ENCODE measurements at places on chromosomes 4 and X.

- no peak for DNase-seq
Measured at GRCh38 chr4:104818579-104818978, 323.9 kb upstream of the CXXC4 start.

- DNase-seq: no peak
Measured at GRCh38 chrX:125786316-125786715, 379.8 kb downstream of the DCAF12L2 start.

DNA sequence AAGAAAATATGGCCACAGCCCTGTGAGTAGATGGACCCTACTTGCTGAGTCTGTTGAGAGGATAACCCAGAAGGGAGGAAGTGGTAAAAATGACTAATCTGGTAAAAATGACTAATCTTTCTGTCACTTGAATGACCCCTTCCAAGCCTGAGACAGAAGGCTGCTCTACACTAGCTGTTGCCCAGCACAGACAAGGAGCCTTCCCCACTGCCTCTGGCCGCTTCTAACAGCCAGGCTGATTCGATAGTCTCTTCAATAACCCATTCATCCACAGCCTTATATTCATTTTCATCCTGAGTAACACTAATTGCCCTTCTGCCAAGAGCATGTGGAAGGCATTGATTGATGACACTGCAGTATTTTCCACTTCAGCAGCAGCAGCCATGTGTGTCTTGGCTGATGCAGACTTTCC, 18.4 kb downstream of the MAGEB17 start:
- peak; percentile 79 for DNase-seq

- DNase-seq: no peak
Measured at GRCh38 chrX:39843318-39843717, 254.4 kb downstream of the BCOR start.

- DNase-seq: peak; percentile 24
Measured at GRCh38 chrX:134144231-134144630, 92.8 kb upstream of the CCDC160 start.

- DNase-seq: no peak
Measured at GRCh38 chr4:7154351-7154981, 37.9 kb upstream of the SORCS2 start.

GRCh38 chr4:186068581-186069348, at the start of gene TLR3:
Gene TLR3 (plus strand): TSS chr4:186069156. CDS start chr4:186076620, 7,464 bp downstream.
- DNase-seq: peak; percentile 75

DNA sequence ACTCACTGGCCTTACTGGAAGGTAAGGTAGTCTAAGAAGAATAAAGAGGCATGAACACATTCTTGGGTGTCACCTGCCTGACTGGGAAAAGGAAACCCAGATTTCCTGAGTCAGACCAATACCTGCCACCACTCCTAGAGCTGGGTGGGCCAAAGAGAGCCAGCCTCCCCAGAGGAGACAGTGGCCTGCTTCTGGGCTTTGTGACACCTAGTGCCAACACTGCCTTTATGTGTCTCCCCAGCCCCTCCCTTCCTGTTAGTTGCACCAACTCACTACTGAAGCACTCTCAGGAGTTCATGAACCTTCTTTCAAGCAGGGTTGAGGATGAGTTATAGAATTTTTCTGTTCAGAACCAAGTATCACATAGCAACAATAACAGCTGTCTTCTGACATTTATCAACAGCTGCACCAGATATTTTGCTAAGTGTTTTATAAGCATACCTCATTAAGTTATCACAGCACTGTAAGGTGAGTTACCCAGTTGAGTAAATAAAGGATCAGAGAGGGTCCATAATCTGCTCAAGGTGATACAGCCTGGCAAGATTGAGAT, 77.6 kb upstream of the ETNPPL start:
- no peak for DNase-seq

- peak; percentile 23 for DNase-seq
Measured at GRCh38 chrX:20378233-20378920, 111.7 kb upstream of the RPS6KA3 start.
